ENCODE measurements at places on chromosomes 3 and 15.

DNA sequence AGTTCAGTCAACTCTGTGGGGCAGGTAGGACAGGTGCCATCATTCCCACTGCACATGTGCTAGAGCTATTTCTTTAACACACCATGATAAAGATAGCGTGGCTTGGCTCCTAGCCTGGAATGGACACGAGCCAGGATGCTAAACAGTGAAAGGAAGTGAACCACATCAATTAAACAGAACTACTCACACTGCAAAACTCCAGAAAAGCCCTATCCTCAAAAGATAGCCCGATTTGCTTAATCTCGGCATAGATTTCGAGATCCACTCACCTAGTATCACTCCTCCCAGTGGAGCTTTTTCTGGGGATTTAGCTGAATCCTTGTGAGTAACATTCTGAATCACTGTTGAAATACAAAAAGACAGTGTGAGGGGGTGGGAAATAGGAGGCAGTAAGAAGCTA lies 118.0 kb downstream of the ABI3BP start:
- no peak for DNase-seq

DNA sequence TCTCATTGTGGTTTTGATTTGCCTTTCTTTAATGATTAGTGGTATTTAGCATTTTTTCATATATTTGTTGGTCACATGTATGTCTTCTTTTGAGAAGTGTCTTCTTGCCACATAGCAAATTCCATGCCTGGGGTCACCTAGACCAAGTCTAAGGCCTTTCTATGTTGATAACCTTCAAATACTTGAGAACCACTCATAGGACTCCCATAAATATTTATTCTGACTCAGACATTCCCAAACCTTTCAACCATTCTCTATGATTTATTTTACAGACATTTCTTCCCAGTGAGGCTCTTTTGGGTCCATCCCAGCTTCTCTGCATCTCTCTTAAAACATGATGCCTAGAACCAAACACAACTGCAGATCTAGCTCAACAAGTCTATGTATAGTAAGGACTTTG lies 69.2 kb downstream of the ATP8B4 start:
- DNase-seq: no peak

DNA sequence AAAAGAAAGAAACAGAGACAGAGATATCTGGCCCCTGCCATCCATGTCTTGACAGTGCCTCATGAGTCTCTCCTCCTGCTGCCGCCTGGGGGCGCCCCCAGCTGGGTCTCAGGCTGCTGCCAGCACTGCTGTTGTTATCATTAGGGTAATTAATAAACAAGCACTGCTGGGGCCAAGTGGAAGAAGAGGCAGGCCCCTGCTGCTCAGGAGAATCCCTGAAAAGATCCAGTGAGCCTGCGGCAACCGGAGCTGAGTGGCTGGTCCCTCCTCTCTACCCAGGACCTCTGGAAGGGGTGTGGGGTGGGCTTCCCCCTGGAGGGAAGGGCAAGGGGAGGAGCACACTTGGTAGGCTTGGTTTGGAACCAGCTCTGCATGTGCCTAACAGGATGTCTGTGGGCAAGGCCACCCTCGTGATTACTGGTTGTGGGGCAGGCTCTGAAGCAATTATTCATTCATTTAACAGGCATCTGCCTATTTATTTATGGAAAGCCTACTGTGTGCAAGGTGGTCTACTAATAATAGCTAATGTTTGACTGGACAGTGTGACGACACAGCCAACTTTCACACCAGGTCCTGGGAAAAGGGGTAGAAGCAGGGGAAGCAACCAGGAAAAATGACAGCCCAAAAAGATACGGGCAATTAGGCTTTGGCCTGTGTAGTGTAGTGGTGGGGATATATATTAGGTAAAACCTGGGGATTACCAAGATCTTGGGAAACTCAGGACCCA lies 1.2 kb upstream of the TYRO3 start:
- DNase-seq: peak; percentile 85

DNA sequence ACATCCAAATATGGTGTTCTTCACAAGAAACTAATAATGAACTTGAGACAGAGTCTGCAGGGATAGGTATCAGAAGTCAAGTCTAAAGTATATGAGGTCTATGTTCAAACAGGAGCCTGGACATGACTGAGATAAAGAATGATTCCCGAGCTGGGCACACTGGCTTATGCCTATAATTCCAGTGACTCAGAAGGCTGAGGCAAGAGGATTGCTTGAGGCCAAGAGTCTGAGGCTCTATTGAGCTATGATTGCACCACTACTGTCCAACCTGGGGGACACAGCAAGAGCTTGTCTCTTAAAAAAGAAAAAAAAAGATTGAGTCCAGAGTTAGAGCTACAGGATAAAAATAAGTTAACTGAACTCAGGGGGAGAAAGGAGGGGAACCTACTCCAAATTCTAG lies 246.5 kb downstream of the LRRN1 start:
- DNase-seq: no peak

GRCh38 chr15:94127006-94127405 lies 104.4 kb upstream of the MCTP2 start:
- DNase-seq: no peak

- DNase-seq: no peak
Measured at GRCh38 chr3:168604767-168605166, 509.0 kb upstream of the GOLIM4 start.

- peak; percentile 21 for DNase-seq
Measured at GRCh38 chr3:120092474-120092873, 1.8 kb downstream of the GSK3B start.

DNA sequence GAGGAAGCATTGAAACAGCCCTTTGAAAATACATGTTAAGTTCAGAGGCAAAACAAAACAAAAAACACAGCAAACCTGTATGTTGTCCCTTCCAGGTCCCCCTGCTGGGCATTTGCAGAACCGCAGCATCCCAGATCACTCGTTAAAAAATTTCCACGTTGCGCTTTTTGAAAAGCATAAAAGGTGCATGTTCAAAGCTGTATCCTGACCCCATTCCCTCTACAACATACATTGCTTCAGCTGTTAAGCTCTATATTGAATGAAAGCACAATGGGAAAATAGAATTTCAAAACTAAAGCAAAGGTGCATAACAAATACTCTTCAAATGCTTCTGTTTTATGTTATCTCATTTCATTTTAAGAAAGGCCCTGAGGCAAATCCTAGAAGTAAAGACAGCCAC lies 328.3 kb downstream of the THSD4 start:
- DNase-seq: peak; percentile 35

- no peak for DNase-seq
Measured at GRCh38 chr3:185272033-185272432, 18.2 kb upstream of the EHHADH start.

DNA sequence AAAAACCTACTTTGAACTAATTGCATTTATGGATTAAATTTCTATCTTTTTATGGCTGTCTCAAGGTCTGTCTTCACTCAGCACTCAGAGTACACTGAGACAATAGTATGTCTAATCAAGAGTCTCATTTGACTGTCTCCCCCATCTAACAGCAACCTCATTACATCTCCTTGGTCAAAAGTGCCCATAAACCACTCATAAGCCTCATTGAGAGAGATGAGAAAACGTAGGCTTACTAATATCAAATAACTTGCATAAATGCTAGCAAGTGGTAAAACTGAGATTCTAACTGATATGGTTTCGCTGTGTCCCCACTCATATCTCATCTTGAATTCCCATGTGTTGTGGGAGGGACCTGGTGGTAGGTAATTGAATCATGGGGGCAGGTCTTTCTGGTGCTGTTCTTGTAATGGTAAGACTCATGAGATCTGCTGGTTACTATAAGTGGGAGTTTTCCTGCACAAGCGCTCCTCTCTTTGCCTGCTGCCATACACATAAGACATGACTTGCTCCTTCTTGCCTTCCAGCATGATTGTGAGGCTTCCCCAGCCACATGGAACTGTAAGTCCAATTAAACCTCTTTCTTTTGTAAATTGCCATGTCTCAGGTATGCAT lies 113.9 kb downstream of the TFDP2 start:
- DNase-seq: no peak

- DNase-seq: no peak
Measured at GRCh38 chr3:170623524-170623923, 37.6 kb upstream of the SLC7A14 start.

GRCh38 chr15:43184407-43185124 lies 637 bp upstream of the CCNDBP1 start:
- no peak for DNase-seq

DNA sequence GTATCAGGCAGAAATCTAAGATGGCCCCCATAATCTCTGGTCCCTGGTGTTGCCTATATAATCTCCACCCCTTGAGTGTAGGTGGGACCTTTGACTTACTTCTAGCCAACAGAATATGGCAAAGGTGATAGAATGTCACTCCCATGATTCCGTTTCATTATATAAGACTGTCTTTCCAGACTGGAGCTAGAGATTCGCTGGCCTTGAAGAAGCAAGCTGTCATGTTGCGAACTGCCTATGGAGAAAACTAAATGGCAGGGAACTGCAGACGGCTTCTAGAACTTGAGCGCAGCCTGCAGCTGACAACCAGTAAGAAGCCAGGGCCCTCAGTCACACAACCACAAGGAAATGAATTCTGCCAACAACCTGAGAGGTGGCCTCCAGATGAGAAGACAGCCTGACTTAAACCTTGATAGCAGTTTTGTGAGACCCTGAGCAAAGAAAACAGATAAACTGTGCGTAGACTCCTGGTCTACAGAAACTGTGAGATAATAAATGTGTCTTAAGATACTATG lies 2.2 kb upstream of the KPNA1 start:
- DNase-seq: peak; percentile 7

DNA sequence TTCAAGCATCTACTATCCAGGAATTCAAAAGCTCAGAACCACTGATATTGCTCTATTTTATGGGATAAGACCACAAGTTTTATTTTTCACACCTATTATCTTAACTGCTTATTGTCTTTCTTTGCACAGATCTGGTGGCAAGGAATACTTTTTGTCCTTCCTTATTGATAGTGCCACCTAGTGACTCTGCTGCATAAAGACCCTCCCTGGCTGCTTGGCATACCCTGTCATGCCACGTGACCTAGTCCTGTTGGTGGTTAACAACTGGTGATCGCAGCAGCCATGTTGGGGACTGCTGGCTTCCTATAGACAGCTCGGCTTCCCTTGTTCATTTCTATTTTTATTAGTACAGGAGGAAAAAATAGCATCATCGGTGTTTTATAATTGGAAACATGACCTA lies 236.3 kb downstream of the MEX3B start:
- DNase-seq: peak; percentile 15

DNA sequence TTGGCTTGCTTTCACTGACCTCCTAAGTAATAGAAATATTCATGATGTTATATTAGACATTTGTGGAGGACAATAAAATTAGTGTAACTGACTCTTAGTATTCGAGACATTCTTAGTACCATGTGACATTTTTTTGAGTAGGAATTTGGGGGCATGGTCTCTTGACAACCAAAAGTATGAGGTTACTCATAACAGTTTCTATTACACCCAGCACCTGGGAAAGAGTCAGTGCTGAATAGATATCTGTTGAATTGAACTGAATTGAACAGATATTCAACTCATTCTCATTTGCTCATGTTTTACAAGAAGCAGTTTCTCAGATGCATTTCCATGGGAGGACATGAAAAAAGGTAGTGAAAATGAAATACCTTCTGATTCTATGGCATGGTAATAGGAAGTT lies 84.4 kb downstream of the CMSS1 start:
- no peak for DNase-seq

DNA sequence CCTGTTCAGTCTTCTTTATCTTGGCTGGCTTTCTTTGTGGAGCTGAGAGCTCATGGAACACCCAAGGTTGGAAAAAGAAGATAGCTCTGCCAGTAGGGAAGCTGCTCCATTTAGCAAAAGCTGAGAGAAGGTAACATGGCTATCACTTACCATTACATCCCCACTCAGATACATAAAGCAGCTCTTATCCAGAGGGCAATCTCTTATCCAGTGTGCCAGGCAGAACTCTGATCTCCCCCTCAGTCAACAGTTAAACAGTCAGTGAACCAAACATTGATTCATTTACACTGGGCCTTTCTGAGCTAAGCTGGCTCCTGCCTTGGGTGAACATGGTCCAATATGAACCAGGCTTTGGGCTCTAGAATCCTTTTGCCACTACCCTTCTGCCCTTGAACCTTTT lies 624.2 kb downstream of the NTRK3 start:
- no peak for DNase-seq

- no peak for DNase-seq
Measured at GRCh38 chr3:195163719-195164572, 107.0 kb downstream of the XXYLT1 start.

DNA sequence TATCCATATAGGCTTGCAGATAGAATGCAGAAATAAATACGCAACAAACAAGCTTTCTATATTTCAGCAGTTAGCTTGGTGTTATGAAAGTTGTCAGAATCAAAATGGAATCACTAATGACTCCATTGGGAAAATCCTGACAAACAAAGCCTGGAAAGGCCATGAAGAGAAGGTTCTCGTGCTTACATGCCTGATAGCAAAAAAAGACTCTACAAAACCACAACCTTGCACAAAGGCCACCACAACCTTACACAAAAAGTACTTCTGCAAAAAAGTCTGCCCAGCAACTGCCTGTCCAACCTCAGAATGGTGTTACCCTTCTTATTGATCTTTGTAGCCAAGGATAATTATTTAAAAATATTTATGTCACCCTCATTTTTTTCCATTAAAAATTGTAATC lies 14.4 kb upstream of the PLSCR1 start:
- DNase-seq: no peak

- DNase-seq: no peak
Measured at GRCh38 chr3:114178770-114179368, at the start of gene DRD3. DRD3 (minus strand) TSS chr3:114179052; CDS start chr3:114171992, 7,060 bp downstream.

GRCh38 chr3:129065016-129065719 lies 4.6 kb downstream of the GP9 start:
- no peak for DNase-seq

GRCh38 chr3:42601896-42602581 lies 1.6 kb downstream of the NKTR start:
- peak; percentile 41 for DNase-seq

All from cerebellar cortex (tissue), 1 donor.